Myocyte (in vitro differentiated cells): ENCODE measurements at places on chromosomes 13 and 19. TPM values are rescaled to one million over a fixed set of nuclear protein-coding genes. Genes with fewer than 3 reads are reported as not detected.

The CFAP97D2 gene
- total RNA-seq, result not detected in 2 replicates

The ZNF560 gene
- total RNA-seq, result not detected in 2 replicates

The FFAR2 gene
- total RNA-seq, result not detected in 2 replicates

The MZT1 gene
- 28.6 and 36.0 TPM in 2 replicates for total RNA-seq

The TMPRSS9 gene
- not detected in 2 replicates for total RNA-seq

The CGB3 gene
- not detected in 2 replicates for total RNA-seq

The ZNF154 gene
- 1.4 and 2.0 TPM in 2 replicates for total RNA-seq

The DPF1 gene
- 1.2 and 1.7 TPM in 2 replicates for total RNA-seq

The MUC16 gene
- total RNA-seq, result not detected in 2 replicates

The LMTK3 gene
- total RNA-seq, result 0.05 and 0.26 TPM in 2 replicates

The MISP gene
- total RNA-seq, result 2.3 and 2.9 TPM in 2 replicates

The THSD1 gene
- total RNA-seq, result 27.1 and 29.0 TPM in 2 replicates

GRCh38 chr13:63307228-63307627 is 1891.6 kb upstream of the PCDH20 start:
- DNase-seq, result no peak

DNA sequence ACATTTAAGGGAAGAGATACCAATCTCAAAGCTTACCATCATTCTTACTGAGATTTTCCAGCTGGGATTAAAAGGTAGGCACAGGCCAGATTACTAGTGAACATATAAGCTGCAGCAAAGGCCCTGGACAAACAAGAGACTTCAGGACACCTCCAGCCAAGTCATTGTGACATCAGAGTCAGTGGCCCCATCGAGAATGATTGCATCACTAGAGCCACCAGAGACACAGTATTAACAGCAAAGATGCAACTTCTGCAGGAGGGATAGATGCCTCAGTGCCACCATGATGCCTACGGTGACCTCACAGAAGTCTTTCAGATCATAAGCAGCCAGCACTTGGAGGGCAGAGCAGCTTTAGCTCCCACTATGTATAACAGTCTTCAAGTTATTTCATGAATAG is 8.6 kb downstream of the RUBCNL start:
- no peak for DNase-seq

- no peak for DNase-seq
Observed at GRCh38 chr19:1847348-1847683, 967 bp downstream of the REXO1 start.

DNA sequence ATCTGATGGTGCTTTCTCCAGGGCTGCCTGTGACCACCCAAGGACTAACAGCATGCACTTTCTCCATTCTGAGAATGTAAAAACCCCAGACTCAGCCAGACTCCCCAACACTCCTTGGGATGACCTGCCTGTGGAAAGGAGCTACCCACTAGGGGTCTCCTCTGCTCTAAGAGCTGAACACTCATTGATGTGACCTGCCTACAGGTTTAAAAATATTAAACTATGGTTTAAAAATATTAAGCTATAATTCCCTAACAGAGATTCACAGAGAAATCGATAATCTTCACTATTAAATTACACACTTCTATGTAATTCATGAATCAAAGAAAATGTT is 696.2 kb upstream of the SLITRK5 start:
- peak; percentile 5 for DNase-seq

DNA sequence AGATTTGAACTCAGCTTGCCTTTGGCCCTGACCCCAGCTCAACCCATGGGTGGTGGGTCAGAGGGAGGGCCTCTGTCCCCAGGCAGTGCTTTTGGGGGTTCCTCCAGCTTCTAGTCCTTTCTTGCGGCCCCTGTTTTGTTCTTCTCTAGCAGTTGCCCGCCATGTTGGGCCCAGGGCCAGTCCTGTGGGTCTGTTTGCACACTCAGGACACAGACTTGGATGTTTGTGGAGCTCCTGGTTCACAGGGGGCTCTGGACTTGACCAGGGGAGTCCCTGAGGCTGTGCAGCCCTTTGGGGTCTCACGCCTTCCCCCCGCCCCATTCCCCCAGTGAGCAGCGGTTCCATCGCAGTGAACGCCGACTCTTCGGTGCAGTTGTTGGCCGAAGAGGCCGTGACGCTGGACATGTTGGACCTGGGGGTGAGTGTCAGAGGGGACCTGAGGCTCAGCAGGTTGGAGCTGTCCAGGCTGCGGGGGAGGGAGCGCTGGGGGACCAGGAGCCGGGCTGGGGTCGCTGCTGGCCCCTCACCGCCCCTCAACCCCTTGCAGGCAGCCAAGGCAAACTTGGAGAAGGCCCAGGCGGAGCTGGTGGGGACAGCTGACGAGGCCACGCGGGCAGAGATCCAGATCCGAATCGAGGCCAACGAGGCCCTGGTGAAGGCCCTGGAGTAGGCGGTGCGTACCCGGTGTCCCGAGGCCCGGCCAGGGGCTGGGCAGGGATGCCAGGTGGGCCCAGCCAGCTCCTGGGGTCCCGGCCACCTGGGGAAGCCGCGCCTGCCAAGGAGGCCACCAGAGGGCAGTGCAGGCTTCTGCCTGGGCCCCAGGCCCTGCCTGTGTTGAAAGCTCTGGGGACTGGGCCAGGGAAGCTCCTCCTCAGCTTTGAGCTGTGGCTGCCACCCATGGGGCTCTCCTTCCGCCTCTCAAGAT is 2.5 kb downstream of the ATP5F1D start:
- peak; percentile 87 for DNase-seq

GRCh38 chr13:76175961-76176725 is 540.0 kb downstream of the LMO7 start:
- no peak for DNase-seq

- DNase-seq, result no peak
Observed at GRCh38 chr13:31150315-31150985, 11.3 kb downstream of the HSPH1 start.

- DNase-seq, result peak; percentile 12
Observed at GRCh38 chr19:4007836-4008539, 452 bp downstream of the PIAS4 start.

GRCh38 chr13:27663947-27664346 is 42.3 kb downstream of the POLR1D start:
- DNase-seq, result no peak

GRCh38 chr19:1327125-1327524 is 41.5 kb downstream of the EFNA2 start:
- DNase-seq, result no peak

- DNase-seq, result no peak
Observed at GRCh38 chr13:39587939-39588338, 15.1 kb downstream of the LHFPL6 start.

DNA sequence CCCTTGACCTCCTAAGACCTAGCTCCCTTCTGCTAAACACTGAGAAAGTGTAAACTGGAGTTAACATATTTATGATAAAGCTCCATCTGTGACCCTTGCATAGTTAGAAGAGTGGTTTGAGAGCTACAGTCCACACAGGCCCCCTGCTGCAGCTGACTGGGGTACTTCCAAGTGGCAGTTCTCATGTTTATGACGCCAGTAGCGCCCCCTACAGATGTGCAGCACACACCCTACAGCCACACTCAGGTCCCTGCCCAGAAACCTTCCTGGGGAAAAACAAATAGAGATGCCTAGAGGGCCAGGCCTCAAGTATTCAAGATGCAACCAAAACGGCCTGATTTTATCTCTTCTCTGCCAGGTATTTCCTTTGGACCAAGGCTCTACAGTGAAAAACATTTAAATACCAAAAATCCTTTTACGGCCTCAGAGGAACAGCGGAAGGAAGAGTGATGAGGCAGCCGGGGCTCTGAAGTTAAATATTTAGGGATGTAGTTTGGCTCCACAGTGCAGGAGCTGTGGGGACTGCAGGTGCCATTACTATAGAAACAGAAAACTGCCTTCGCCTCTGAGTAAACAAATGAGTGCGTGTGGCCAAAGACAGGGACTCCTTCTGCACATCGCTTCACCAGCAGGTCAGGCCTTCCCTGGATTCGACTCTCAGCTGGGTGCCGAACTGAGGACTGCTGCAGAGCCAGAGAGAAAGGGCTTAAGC is 553.1 kb downstream of the EFNB2 start:
- DNase-seq, result no peak

DNA sequence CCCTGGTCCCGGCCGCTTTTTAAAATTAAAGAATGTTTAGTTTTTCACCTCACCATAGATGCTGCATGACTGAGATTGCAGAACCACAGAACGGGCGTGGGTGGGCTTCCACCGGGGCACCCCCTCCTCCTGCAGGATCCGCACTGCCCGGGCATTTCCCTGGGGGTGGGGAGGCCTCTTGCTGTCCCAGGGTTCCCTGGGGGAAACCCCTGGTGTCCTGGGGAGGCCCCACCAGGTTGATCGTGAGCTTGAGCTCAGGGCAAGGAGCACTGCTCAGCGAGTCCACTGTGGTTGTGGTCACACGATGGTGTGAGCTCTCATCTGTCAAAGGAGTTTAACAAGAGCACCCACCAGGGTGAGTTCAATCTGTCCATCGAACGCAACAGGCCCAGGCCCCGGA is 11.4 kb upstream of the TCF3 start:
- no peak for DNase-seq

DNA sequence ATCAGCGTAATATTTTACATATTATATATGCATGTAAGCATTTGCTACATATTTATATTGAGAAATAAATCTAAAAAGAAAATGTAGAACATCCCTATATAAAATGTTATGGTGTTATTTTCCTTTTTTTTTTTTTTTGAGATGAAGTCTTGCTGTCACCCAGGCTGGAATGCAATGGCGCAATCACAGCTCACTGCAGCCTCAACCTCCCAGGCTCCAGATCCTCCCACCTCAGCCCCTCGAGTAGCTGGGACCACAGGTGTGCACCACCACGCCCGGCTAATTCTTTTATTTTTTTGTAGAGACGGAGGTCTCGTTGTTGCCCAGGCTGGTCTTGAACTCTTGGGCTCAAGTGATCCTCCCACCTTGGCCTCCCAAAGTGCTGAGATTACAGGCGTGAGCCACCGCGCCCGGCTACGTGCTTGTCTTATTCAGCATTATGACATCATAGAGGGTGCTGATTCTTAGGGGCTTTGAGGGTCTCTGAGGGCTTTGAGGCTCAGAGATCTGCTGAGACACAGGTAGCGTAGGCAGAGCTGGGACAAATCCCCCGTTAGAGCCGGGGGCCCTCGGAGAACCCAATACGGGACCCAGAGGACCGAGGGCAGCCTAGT is 101.9 kb downstream of the GADD45B start:
- no peak for DNase-seq
